ENCODE measurements at places on chromosomes 12 and 14. TPM values are rescaled to one million over a fixed set of nuclear protein-coding genes. Genes with fewer than 3 reads are reported as not detected.

ESRRB gene
- not detected for total RNA-seq

ZDHHC22 gene
- total RNA-seq: 0.15 TPM

FOXM1 gene
- total RNA-seq: 88.6 TPM

RD3L gene
- total RNA-seq: not detected

MAPK1IP1L gene
- total RNA-seq: 75.9 TPM

MAP3K9 gene
- 14.3 TPM for total RNA-seq

- no peak for DNase-seq
Measured at GRCh38 chr12:67509666-67510386, 138.7 kb upstream of the DYRK2 start.

DNA sequence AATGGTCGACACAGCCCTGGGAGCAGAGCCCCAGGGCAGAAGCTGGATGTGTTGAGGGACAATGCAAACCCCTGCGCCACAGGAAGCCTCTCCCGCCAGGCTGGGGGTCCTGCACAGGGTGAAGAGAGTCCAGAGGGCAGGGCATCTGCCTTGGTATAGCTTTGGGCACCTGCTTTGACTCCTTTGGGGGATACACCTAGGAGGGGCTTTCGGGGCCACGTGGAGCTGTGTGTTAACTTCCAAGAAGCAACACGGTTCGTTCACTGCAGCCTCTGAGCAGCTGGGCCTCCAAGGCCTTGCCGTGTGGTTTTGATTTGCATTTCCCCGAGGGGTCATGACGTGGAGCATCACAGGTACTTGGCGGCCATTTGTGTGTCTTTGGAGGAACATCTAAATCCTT is 5.8 kb upstream of the PUS1 start:
- no peak for DNase-seq
